ENCODE measurements at places on chromosomes 3 and 15.
A peak's percentile ranks its signal among the peaks of the same experiment; 100 is the strongest.

DNA sequence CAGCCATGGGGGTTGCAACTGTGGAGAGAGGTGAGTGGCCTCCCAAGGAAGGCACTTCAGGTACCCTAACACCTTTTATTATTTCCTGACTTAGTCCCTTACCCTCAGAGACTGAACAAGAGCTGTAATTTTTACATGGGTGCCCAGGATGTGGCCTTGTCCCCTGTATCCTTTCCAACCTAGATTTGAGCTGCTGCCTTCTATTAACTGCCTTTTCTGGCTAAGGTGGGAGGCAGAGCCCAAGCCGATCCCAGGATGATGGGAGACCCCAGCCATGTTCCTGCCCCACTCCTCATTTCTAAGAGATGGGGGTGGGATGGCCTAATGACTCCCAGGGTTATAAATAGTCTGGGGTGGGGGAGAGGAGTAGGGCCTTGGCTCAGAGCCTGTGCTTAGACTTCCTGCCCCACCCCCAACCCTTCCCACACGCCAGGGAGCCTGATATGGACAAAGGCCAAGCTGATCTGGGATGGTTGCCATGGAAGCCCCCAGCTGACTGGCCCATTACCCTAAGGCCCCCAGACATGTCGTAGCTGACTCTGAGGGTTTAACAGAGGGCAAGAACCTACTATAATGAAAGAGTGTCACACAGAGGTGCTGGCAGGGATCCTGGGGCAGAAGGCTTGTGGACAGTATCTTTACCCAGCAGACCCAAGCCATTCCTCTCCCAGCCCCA lies 1.9 kb downstream of the KLHDC8B start:
- DNase-seq: peak; percentile 58

DNA sequence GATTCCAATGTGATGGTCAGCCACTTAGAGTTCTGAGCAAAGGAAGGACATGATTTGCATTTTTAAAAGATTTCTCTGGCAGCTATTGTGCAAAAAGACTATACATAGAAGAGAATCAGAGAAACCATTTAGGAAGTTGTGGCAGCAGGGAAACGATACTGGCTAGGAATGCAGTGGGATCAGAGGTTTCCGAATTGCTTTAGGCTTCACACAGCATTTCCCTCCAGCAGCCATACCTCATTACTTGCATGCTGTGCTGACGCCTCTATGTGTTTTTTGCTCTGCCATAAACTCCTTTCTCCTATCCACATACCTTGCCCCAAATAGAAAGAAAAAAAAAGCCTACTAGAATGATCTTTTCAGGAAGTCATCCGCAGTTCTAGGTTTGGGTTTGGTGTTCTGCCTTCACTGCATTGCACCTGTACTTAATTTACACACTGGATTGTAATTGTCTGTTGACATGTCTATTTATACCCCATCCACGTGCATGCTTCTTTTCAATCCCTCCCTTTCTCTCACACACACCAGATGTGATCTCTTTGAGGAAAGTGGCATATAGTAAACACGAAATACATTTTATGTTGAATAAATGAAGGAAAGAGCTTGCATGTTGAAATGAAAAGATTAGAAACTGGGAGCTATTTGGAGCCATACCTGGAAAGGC lies 860.3 kb upstream of the SEMA6D start:
- no peak for DNase-seq

DNA sequence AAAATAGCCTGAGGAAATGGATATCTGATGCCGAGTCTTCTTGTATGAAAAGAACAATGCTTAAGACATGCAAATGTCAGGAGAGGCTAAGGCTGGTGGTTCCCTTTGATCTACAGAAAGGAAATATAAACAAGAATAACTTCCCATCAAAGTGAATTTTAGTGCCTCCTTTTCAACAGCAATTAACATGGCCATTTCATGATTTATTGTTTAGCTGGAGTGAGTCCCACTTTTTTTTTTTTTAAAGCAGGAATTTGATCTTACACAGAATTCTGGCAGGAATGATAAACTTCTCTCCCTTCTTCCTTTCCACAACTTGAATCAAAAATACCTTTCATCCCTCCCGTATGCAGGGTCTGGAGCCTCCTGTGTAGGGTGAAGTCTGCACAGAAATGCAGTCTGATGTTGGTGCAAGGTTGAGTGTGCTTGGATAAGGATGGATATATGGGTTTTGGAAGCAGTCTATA lies 287.0 kb downstream of the MEX3B start:
- DNase-seq: no peak

GRCh38 chr3:144200466-144200865 lies 228.8 kb downstream of the DIPK2A start:
- no peak for DNase-seq

DNA sequence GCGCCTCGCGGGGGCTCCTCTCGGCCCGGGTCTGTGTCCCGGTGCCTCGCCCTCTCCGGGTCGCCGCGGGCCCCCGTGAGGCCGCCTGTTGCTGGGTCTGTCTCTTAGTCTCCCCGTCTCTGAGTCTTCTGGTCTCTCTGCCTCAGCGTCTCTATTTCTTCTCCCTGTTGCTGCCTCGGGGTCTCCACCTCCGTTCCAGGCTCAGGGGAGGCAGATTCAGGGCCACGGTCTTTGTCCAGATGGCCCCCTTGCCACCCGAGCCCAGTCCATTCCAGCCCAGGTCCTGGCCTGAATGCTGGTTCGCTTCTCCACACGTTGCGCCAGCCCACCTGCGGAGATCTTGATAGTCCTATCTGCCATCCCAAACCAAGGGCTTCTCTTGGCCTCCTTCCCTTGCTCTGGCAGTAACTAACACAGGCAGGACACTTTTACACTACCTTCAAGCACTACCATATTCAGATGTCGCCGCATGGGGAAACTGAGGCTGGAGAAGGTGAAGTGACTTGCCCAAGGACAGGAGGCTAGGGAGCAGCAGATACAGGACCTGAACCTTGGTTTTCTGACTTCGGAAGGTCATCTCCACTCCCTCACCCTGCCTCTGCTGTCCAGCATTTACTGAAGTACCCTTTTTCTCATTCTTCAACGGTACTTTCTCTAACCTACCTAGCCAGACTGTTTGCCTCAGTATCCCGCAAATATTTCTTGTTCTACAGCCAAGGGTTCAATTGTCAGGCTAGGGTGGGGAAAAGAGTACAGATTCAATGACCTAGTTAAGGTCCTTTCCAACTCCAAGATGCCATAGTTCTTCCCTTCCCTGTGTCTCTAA lies 616 bp upstream of the IGDCC4 start:
- no peak for DNase-seq

DNA sequence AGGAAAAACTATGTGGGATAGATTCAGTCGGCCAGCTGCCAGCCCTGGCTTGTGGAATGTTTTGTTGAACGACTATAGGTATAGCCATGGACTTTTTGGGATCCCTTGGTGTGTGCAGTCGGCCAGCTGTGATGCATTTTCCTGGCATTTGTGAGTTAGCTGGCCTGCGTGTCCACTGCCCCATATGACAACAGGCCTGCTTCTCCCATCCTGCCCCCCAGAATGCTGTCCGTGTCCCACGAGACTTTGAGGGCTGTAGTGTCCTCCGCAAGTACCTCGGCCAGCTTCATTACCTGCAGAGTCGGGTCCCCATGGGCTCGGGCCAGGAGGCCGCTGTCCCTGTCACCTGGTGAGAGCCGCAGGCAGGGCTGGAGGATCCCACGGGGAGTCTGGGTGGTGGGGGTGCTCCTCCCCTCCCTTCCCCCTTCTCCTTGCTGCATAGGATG lies 23.6 kb downstream of the PTPN23 start:
- no peak for DNase-seq

DNA sequence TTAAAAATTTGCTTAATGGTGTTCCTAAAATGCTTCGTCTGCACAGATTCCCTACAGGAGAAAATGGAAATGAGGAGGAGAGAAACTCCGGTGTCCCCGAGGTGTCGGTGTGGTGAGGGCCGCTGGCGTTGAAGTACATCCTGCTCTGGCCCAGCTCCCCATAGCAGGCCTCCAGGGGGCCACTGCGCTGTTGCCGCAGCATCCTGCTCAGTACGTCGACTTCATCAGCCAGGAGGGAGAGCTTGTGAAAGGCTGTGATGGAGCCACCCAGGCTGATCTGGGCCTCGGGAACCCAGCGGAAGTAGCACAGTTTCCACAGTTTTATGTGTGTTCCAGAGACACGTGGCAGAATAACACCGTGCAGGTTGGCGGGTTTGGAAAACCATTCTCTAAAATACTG lies 37.8 kb downstream of the FAN1 start:
- no peak for DNase-seq

GRCh38 chr3:11717768-11718636 lies 74.3 kb upstream of the VGLL4 start:
- DNase-seq: peak; percentile 61

- no peak for DNase-seq
These were observed 17.0 kb upstream of the MUC4 start for GRCh38 chr3:195828762-195829161.

GRCh38 chr3:174153871-174154270 lies 705.3 kb upstream of the NAALADL2 start:
- no peak for DNase-seq

- no peak for DNase-seq
These were observed 128.8 kb downstream of the FOXP1 start for GRCh38 chr3:71454512-71455403.

GRCh38 chr15:90581771-90582352 lies 52.1 kb downstream of the CRTC3 start:
- DNase-seq: no peak

DNA sequence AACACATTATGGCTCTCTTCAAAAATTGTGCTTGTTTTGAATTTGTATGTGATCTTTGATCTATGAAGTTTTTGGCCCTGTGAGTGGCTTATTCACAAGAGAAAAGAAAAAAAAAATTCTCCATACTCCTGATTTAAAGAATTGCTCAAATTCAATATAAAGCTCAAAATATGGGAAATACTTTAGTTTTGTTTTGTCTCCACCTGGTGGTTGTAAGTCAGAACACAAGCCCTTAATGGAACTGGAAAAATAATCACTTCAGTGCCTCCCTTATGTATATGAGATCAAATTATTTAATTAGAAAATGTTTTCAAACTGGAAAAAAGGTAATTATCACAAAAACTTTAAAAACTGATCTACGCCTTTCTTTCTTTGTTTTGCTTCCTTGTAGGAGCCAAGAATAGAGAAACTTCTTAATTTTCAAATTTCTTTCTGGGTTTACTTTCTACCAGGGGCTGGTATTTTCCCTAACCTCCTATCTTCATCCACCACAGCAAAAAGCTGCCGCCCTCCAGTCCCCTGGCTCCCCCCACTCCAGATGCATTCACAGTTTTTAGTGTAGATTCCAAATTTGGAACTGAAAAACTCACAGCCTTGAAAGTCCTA lies 50.6 kb downstream of the SERP1 start:
- DNase-seq: peak; percentile 66

DNA sequence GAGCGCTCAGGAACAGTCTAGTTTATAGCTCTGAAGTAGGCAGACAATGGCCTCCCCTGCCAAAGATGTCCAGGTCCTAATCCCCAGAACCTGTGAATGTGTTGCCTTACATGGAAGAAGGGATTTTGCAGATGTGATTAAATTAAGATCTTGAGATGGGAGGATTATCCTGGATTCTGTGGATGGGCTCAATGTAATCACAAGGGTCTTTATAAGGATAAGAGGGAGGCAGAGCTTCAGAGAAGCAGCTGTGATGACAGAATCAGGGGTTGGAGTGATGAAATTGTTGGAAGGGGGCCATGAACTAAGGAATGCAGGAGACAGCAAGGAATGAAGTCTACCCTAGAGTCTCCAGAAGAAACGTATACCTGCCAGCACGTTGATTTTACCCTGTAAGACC lies 14.0 kb upstream of the GK5 start:
- peak; percentile 55 for DNase-seq

- DNase-seq: no peak
These were observed 29.6 kb upstream of the RBP2 start for GRCh38 chr3:139505829-139506386.

- DNase-seq: peak; percentile 62
These were observed 31.6 kb upstream of the NUDT16 start for GRCh38 chr3:131349946-131350347.

DNA sequence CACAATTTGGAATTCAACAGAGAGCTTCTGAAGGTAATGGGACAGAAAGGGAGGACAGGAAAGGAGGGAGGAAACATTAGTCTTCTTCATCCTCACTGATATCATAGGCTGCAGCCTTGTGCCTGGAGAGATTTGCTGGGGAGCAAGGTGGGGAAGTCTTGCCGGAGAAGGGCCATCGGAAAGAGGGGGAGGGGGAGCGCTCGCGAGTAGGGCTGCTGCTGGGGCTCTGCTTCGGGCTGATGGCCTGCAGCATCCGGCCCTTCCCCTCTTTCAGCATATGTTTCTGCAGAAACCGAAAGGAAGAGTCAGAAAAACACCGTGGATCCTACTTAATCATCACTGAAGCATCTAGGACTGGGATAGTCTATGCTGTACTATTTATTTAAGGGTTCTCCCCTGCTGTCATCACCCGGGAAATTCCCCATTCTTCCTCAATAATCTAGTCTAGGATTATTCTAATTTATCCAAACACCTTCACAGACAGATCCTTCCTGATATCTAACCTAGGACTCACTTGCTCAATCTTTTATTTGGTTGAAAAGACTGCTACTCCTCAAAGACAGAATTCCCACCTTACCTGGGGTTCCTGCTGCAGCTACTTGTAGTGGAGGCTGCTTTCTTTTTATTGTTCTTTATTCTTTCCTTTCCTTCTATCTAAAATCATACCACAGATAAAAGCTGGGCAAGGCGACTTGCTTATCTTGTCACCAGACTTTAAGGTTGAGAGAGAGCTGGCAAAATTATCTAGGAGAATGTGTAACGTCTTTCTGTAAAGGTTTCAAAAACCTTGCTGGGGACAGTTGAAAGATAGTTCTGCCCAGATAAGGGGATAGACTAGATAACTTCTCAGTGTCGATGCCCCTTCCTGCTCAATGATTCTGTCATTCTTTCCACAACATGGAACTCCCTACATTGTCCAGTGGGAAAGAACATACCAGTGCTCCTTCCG lies 22.6 kb downstream of the SLC51A start:
- no peak for DNase-seq

GRCh38 chr15:70703096-70703878 lies 60.1 kb downstream of the UACA start:
- DNase-seq: no peak

DNA sequence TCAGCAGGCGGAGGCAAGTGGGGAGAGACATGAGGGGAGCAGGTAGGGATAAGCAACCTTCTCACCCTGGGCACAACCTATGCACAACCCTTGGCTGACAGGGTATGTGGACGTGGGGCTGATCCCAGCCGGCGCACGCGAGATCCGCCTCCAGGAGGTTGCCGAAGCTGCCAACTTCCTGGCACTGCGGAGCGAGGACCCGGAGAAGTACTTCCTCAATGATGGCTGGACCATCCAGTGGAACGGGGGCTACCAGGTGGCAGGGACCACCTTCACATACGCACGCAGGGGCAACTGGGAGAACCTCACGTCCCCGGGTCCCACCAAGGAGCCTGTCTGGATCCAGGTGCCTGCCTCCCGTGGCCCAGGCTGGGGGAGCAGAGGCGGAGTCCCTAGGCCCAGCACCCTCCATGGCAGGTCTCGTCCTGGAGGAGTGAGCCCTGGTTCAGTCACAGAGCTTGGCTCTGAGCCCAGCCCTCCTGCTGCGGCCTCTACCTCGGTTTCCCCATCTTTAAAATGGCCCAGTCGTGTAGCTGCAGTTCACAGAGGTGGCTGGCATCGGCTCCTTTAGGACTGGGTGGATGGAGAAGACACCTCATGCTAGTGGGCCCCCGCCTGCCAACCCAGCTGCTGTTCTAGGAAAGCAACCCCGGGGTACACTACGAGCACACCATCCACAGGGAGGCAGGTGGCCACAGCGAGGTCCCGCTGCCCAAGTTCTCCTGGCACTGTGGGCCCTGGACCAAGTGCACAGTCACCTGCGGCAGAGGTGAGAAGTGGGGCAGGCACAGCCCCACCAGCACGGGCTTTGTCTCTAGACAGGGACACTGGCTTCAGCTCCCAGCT lies 96.0 kb downstream of the TBC1D2B start:
- DNase-seq: no peak
